ENCODE measurements at places on chromosomes 5 and 9. TPM values are rescaled to one million over a fixed set of nuclear protein-coding genes. Genes with fewer than 3 reads are reported as not detected.

DNA sequence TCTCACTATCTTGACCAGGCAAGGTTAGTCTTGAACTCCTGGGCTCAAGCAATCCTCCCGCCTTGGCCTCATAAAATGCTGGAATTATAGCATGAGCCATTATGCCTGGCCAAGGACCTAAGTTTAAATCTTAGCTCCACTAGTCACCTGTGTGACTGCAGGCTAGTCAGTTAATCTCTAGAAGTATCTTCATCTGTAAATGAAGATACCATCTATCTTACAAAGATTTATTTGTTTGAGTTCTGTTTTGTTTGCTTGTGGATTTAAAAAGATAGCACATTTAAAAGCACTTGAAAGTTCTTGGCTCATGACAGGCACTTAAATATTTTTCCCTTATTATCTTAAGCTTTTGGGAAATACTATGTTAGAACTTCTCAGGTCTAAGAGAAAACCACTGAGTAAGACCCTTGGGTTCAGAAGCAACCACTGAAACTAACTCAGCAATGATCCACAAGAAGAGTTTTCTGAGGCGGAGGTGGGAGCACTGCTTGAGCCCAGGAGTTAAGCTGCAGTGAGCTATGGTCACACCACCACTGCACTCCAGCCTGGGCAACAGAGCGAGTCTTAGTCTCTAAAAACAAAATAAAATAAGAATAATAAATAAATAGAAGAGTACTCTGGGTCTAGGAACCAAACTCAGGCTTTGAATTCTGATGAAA is 19.1 kb downstream of the TMEM245 start:
- DNase-seq: no peak

DNA sequence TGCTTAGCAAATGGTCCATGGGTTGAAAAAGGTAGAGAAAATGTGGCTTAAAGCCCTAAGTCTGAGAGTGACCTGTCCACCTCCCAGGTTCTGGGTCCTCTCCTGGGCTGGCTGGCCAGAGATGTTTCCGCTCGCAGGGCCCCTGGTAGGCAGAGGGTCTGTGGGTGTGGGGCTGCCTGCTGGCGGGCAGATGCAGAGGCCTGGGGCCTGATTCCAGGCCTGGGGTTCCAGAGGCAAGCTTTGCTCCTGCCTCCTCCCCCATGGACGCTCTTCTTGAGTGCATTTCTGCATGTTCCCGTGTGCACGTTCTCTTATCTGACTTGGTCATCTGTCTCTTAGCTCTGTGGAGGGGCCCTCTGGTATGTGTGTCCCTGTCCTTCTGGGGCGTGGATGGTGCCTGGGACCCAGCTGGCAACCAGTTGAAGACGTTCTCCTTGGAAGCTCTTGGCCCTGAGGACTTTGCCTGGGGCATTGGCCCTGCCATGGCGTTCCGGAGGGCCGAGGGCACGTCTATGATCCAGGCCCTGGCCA is 3.8 kb downstream of the MIGA2 start:
- no peak for DNase-seq

DNA sequence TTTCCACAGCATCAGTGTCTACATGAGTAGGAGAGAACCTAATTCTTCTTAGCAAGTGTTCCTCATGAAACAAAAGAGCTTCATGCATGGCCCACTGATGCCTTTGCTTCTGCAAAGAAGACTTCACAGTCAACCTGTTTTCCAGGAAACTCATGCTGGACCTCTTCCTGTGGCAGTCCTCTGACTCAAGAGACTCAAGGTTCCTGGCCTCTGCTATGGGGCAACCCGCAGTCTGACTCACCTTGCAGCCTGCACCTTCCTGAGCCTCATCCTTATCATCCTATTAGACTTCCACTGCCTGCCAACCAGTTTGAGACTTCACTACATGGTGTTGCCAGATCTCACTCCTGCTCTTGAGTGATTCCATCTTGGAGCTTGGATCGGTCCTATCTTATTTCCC is 17.6 kb upstream of the AGGF1 start:
- no peak for DNase-seq

- no peak for DNase-seq
These were observed 23.2 kb upstream of the PTGS1 start for GRCh38 chr9:122347348-122348287.

Gene SLCO6A1
- not detected for total RNA-seq

Gene FUT7
- not detected for total RNA-seq

Gene TTC23L
- total RNA-seq: not detected

Gene SLC6A7
- not detected for total RNA-seq
